ENCODE measurements at places on chromosomes 2 and 18. TPM values are rescaled to one million over a fixed set of nuclear protein-coding genes. Genes with fewer than 3 reads are reported as not detected.

- no peaks in the 10 kb centered on the region for H3K27me3 ChIP-seq
- peak; percentile 21 for DNase-seq
- peak overlapping the region; percentile 11 for H3K27ac ChIP-seq
These were observed 943.3 kb upstream of the FANCL start for GRCh38 chr2:59184276-59185020.

DNA sequence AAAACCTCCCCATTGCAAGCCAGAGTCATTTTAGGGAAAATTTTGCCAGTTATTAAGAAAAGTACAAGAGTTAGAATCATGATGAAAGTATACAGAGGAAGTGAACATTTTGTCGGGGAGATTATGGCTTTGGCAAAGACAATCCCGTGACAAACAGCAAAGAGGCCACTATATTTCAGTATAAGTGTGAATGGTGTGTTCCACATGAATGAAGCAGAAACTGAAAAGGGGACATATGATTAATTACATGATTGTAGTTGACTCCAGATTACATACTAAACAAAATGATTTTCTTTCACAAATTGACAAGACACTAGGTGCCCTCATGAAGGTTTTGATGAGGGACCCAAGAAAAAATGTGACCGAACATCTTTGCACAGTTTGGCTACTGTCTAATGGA, 42.0 kb downstream of the SP140 start:
- no peaks in the 10 kb centered on the region for H3K27me3 ChIP-seq
- H3K27ac ChIP-seq = peak overlapping the region; percentile 71
- H3K36me3 ChIP-seq = peaks cover 29% of the 10 kb centered on the region
- peaks cover 38% of the 10 kb centered on the region for H3K4me1 ChIP-seq

- no peaks in the 10 kb centered on the region for H3K27me3 ChIP-seq
- H3K36me3 ChIP-seq = no peaks in the 10 kb centered on the region
- no peak overlapping the region for H3K27ac ChIP-seq
- no peak overlapping the region for H3K4me3 ChIP-seq
These were observed 188.9 kb downstream of the NDUFA10 start for GRCh38 chr2:239836021-239836765.

- peak overlapping the region; percentile 62 for H3K4me3 ChIP-seq
- peak overlapping the region; percentile 84 for H3K27ac ChIP-seq
- peaks cover 49% of the 10 kb centered on the region for H3K4me1 ChIP-seq
- H3K36me3 ChIP-seq = no peaks in the 10 kb centered on the region
- DNase-seq = peak; percentile 77
- no peaks in the 10 kb centered on the region for H3K27me3 ChIP-seq
These were observed 780 bp downstream of the HTRA2 start for GRCh38 chr2:74530239-74531187.

DNA sequence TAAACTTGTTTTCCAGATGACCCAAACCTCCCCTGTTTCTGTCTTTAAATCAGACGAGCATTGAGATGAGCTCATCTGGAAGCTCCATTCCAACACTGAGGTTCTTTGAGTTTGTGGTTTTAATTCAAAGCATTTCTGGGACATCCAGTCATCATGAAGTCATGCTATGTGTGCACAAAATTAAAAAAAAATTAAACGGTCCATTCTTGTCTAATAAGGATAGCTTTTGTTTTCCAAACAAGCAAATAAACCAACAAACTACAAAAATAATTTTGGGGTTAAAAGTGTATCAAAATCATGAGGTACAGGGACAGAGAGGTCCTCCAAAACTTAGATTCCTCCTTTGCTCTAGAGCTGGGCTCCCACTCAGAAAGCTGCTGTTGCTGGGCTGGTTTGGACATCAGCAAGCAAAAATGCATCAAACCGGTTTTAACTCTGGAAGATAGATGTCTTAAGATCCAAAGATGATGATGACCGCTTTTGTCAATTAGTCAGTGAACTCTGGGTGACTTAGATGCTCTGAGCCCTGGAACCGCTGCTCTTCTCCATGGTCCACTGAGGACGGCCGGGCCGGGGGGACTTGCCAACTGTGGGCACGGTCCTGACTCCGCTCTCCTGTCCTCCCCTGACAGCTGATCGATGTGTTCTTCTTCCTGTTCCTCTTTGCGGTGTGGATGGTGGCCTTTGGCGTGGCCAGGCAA, 65.4 kb downstream of the TRPM8 start:
- no peaks in the 10 kb centered on the region for H3K4me1 ChIP-seq
- H3K4me3 ChIP-seq = no peak overlapping the region
- no peak for DNase-seq
- H3K27me3 ChIP-seq = no peaks in the 10 kb centered on the region

- no peak for DNase-seq
- H3K27me3 ChIP-seq = peaks cover 6% of the 10 kb centered on the region
- no peak overlapping the region for H3K27ac ChIP-seq
- H3K36me3 ChIP-seq = no peaks in the 10 kb centered on the region
These were observed 56.4 kb downstream of the DNER start for GRCh38 chr2:229658004-229658403.

DNA sequence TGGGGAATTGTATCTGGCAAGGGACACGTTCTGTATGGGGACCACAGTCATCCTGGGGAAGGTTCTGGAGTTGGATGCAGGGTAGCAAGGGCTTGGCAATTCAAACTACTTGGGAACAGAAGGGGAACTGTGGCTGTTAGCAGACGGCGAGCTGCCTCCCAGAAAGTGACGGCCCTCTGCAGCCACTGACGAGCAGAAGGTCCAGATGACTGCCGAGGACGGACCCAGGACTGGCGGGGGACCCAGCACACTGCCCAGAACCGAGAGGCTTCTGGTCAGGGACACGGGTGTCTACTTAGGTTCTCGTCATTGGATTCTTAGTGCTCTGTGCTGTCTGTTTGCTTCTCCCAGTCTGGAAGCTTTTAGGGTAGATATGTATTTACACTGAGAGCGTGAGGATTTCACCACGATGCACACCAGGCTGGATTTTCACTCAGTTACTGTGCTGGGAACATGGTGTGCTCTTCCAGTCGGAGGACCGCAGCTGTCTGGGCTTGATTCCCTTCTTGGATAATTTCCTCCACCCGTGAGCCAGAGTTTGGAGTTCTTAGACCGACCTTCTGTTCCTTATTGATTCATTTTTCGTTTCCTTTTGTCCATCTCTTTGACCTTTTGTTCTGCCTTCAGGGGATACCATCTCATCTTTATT, 13.4 kb downstream of the GPR35 start:
- no peaks in the 10 kb centered on the region for H3K36me3 ChIP-seq
- DNase-seq = no peak
- H3K4me3 ChIP-seq = no peak overlapping the region
- H3K27me3 ChIP-seq = no peaks in the 10 kb centered on the region

GRCh38 chr2:85061896-85062295, 71.3 kb upstream of the TCF7L1 start:
- peaks cover under 1% of the 10 kb centered on the region for H3K4me1 ChIP-seq
- no peak overlapping the region for H3K27ac ChIP-seq
- peaks cover 2% of the 10 kb centered on the region for H3K27me3 ChIP-seq
- no peak for DNase-seq
- no peaks in the 10 kb centered on the region for H3K36me3 ChIP-seq

DNA sequence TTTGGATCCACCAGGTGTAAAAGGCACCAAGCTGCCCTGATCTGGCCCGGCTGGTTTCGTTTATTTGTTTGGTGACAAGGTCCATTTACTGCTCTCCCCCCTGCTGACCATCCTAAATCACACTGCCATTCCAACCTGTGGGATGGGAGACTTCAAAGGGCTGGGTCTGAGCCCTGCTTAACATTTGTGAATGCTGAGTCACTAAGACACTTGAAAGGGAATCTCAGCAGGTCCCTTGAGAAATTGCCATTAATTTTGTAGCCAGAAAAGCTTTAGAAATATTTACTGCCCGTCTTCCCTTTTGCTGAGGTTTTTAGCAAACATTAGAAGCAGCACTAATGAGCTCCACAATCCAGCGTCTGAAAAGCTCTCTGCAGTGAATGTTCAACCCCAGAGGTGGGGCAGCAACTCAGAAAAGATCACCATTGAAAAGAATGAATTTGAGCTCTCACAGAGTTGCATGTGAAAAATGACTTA, 133.8 kb downstream of the ARL4C start:
- H3K36me3 ChIP-seq = no peaks in the 10 kb centered on the region
- H3K4me1 ChIP-seq = peaks cover 5% of the 10 kb centered on the region
- no peak for DNase-seq
- H3K27ac ChIP-seq = no peak overlapping the region

DNA sequence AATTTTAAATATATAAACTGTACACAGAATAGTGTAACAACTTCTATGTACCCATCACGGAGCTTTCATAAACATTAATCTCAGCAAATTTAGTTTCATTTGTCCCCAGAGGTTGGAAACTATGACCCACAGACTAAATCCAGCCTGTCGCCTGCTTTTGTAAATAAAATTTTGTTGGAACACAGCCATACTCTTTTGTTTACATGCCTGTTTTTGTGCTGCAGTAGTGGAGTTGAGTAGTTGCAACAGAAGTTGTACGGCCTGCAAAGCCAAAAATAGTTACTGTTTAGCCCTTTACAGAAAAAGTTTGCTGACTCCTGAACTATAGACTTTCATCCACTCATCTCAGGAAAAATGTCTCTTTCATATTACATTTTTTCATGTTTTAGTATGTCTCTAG, 39.8 kb downstream of the RBM45 start:
- no peaks in the 10 kb centered on the region for H3K4me1 ChIP-seq
- no peaks in the 10 kb centered on the region for H3K36me3 ChIP-seq
- H3K27ac ChIP-seq = no peak overlapping the region
- no peaks in the 10 kb centered on the region for H3K27me3 ChIP-seq
- DNase-seq = no peak

GRCh38 chr2:54599326-54599710, 124.1 kb upstream of the EML6 start:
- H3K4me1 ChIP-seq = peaks cover 81% of the 10 kb centered on the region
- no peak for DNase-seq
- no peak overlapping the region for H3K4me3 ChIP-seq
- peaks cover 28% of the 10 kb centered on the region for H3K36me3 ChIP-seq

GRCh38 chr2:218046238-218046637, 22.8 kb upstream of the RUFY4 start:
- DNase-seq = no peak
- no peak overlapping the region for H3K4me3 ChIP-seq
- H3K27ac ChIP-seq = no peak overlapping the region
- no peaks in the 10 kb centered on the region for H3K36me3 ChIP-seq
- no peaks in the 10 kb centered on the region for H3K27me3 ChIP-seq

GRCh38 chr2:44974064-44974715, 32.7 kb downstream of the SIX3 start:
- H3K36me3 ChIP-seq = no peaks in the 10 kb centered on the region
- no peak overlapping the region for H3K4me3 ChIP-seq
- DNase-seq = no peak
- no peaks in the 10 kb centered on the region for H3K4me1 ChIP-seq
- H3K27ac ChIP-seq = no peak overlapping the region

Gene USP40
- 42.6 TPM for total RNA-seq

Gene UGT1A3
- total RNA-seq = not detected

Gene FAM124B
- not detected for total RNA-seq

Gene CROCC2
- total RNA-seq = not detected

Gene COPS8
- 32.7 TPM for total RNA-seq

Gene IL18R1
- 1.1 TPM for total RNA-seq

Data from B cell (primary cell).